Fibroblast of mammary gland (primary cell): ENCODE measurements at places on chromosomes 4 and X.

DNA sequence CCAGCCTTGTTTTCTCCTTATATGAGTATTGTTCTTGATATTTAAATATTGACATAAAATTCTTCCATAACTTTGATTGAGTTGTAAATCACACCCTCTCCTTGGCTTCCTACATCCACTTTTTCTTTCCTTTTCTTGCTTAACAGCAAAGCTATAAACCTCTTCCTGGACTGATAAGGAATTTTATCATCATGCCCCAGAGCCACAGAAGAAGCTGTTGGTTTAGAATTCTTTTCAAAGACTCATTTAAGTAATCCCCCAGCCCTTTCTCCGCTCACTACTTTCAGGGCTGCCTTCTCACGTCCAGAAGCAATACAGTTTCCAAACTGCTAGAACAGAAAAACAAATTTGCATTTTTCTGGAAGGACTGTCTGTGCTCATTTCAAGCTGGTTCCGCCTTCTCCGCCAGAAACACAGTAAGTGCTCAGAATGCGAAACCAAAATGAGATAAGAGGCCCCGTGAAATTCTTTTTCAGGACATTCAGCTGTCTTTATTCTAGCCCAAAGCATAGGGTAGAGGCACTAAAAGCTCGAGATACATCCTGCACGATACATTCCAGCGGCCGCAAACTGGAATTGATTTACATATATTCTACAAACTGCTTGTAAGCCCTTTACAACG lies 849 bp downstream of the MID1 start:
- DNase-seq = peak; percentile 11

DNA sequence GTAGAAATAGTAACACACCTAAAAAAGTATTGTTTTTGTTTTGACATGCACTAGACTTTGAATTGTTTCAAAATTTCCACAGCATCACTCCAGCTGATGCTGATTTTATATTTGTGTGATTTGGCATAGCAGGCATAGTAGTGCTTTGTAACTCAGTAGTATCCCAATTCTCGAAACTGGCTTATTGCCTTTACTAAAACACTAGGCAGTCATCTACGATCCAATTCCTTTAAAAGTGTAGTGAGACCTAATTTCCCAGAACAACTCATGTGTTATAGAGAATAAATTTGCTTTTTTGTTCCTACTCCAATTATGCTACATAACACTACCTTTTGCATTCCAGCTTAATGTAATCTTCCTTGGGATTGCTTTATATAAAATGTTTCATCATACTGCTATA lies 797.7 kb downstream of the ADGRL3 start:
- DNase-seq = no peak

GRCh38 chr4:164446516-164446915 lies 307.4 kb upstream of the SMIM31 start:
- peak; percentile 18 for DNase-seq

GRCh38 chr4:184895012-184895695 lies 69.4 kb upstream of the ACSL1 start:
- DNase-seq = no peak

GRCh38 chr4:168868802-168869201 lies 141.3 kb downstream of the CBR4 start:
- DNase-seq = no peak

DNA sequence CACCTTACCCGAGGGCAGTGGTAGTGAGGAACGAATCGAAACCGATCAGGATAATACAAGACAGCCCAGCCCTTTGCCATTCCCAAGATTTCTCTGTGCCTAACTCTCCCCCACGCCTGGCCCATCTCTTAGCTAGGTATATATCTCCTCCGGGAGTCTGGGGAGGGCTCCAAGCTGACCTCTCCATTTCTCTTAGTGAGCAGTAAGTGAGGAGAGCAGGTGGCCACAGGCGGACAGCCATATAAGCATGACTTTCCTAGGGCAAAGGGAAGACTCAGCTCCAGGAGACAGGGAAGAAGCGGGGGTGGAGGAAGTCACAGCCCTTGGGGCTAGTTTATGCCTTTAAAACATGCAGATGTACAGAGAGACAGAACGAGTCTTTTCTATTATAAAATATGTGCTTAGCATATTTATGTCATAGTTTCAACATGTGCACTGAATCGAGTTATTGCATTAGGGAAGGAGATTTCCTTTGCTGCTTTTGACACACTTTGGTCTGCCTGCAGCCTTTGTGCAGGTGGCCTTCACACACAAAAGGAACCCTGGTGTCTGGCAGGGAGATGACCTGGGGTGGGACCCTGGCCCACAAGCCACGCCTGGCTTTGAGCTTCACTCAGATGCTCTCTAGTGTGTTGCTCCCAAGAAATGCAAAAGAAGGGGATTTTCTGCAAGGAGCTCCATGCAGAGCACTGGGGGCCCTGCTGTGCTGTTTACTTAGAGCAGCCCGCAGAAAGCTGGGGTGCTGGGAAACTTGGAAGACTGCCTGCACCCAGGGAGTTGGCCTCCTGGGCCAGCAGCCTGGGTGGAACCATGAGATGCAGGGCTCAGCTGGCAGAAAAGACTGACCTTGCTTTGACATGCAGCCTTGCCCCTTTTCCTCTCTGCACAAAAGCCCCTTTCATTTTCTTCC lies 613.3 kb downstream of the BCOR start:
- no peak for DNase-seq

DNA sequence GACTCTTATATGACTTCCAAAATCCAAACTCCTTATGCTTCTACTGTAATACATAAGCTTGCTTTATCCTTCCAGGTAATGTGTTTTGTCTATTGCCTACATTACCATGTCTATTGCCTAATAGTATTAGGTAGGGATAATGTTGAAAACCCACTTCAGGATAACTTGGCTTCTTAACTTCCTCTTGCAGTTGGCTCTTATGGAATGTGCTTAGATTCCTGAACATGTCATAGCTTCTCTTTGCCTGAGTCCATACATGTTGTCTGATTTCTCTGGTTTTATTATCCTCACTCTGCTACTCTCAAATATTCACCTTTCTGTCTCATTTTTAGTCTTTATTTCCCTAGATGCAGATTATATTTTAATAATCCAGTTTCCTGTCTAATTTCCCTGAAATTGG lies 599.9 kb downstream of the IL15 start:
- DNase-seq = no peak

- no peak for DNase-seq
Observed at GRCh38 chrX:151997539-151997938, 23.1 kb upstream of the GABRE start.

DNA sequence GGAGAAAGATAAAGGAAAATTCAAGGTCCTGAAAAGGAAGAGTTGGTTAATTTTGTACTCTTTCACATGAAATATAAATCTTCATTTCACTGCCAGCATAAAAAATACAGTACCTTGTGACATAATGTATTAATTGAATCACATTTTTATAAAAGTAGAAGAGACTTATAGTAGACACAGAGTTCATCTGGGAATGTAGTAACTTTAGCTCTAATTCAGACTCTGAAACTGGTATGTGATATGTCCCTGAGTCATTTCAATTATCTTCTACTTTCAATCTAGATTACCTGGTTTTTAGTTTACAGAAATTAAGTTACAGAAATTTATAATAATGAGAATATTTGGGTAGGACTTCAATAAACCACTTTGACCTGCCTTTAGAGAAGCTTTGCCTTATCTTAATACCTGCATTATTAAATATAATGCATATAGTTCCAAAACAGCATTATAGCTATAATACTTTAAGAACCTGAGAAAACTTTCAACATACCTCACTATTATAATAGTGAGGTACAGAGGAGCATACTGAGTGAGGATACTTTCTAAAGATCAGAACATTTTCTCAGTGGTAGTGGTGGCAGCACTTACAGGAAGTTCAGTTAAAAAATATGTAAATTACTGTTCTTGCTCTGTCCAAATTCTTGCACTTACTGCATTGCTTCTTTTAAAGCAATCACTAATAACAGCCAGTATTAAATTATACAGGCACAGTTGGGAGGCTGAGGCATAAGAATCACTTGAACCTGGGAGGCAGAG lies 11.2 kb downstream of the NEK1 start:
- no peak for DNase-seq

- no peak for DNase-seq
Observed at GRCh38 chr4:26978387-26979053, 117.9 kb downstream of the STIM2 start.

- no peak for DNase-seq
Observed at GRCh38 chrX:27241981-27242380, 221.2 kb downstream of the PPP4R3C start.

DNA sequence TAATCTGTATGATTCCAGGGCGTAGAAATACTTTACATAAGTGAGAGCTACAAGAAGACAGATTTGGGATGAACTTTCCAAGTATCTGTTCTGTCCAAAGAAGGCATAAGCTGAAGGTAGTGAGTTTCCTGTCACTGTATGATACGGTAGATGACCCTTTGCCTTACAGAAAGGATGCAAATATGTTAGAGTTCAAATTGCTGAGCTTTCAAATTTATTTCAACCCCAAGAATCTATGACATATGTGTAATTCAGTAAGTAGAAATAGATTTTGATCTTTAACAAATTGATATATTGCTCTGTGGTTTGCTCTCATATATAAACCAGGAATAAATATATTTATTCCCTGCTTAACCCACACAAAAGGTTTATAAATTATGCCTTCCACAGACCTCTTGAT lies 16.5 kb downstream of the DIPK2B start:
- DNase-seq = no peak

- DNase-seq = no peak
Observed at GRCh38 chr4:143300860-143301259, 35.8 kb upstream of the GAB1 start.

GRCh38 chr4:61521451-61521850 lies 321.3 kb downstream of the ADGRL3 start:
- no peak for DNase-seq

GRCh38 chr4:94371290-94371689 lies 28.7 kb upstream of the HPGDS start:
- no peak for DNase-seq

GRCh38 chr4:5044341-5044740 lies 6.9 kb upstream of the STK32B start:
- DNase-seq = no peak

DNA sequence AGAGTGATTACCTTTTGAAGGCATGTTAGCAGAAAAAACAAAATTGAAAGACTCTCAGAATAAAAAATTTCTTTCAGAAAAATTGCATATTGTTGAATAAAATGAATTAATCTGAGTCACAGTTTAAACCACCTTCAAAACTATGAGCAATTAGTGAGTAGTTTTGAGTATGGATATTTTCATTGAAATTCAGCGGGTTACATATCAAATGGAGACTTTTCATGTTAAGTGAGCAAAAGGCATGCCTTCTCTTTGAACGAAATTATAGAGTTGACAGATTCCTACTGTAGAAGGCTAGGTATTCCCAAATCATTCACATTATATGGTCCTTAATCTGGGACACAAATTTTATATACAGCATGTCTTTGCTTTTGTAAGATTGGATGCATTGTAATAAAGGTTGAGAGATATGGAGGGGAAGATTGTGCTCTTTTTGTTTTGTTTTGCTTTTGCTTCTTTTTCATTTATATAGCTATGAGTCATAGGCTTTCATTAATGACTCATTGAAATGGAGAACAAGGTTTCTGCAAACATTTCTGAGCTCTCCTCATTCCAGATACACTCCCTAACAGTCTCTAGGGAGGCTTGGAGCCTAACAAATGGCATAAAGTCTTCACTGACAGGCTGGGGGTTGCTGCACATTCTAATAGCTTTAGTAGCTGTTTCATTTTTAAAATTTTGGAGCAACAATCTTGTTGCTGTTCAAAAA lies 21.6 kb downstream of the PCDH18 start:
- peak; percentile 99 for DNase-seq

DNA sequence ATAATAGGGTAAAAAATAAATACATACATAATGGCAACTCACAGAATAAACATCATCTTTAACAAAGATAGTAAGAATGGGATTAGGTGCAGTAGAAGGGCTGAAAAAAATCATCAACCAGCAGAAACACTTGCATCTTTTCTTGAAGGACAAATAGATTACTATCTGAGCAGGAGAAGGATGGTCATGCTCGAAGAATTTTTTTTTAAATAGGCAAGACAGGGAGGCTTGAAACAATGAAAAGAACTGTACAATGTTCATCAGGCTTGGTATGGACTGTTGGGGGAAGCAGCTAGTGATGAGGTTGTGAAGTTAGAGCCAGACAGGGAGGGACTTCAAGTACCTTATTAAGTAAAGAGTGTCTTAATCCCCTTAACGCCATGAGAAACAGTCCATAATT lies 167.4 kb upstream of the LDB2 start:
- DNase-seq = no peak

DNA sequence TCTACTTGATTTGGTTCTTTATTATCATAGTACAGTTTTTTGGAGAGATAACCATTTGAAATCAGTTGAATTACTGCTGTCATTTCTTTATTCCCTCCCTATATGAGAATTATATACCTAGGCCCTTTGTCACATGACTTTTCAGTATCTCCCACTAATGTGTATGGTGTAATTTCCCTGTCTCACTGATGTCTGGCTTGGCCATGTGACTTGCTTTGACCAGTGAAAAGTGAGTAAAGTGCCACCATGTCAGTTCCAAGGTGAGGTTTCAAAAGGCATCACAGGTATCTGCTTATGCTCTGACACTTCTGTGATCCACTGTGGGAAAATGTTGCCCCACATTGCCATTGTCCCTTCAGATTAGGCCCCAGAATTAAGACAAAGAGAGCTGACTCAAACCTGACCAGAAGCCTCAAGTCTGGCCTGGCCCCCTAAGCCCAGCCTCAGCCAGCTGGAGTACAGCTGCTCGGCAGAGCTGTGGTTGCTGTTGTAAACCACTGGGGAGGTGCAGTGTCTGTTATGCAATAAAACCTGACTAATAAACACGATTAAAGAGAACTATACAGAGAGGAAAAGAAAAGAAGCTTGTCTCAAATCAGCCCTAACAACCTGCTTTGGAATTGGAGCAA lies 27.5 kb downstream of the SETD7 start:
- DNase-seq = peak; percentile 95

DNA sequence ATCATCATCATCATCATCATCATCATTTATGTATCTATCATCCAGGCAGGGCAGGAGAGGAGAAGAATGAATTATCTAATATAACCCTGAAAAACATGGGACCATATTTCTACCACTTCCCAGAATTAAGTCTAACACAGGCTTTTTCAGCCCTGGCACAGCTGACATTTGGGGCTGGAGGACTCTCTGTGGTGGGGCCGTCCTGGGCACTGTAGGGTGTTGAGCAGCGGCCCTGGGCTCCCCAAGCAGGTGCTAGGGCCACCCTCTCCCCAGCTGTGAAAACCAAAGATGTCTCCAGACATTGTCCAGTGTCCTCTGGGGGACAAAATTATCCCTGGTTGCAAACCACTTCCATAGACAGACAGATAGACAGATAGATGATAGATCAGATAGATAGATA lies 288.4 kb downstream of the CRLF2 start:
- no peak for DNase-seq

GRCh38 chrX:53732797-53733196 lies 46.3 kb upstream of the HUWE1 start:
- no peak for DNase-seq
